Fibroblast of mammary gland (primary cell): ENCODE measurements at places on chromosomes 5 and 9.

GRCh38 chr5:43555895-43556606 lies 826 bp downstream of the PAIP1 start:
- DNase-seq, result peak; percentile 19

GRCh38 chr5:151110122-151110681 lies 29.4 kb upstream of the TNIP1 start:
- DNase-seq, result no peak

DNA sequence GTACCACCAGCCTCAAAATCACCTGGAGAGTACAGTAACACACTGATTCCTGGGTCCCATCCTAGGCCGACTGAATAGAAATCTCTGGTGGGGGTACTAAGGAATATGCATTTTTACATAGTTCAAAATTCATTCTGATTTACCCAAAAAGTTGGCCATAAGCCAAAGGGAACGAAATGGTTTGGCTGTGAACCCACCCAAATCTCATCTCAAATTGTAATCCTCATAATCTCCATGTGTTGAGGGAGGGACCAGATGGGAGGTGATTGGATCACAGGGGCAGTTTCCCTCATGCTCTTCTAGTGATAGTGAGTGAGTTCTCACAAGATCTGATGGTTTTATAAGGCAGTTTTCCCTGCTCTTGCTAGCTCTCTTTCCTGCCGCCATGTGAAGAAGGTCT lies 31.1 kb downstream of the MEGF9 start:
- no peak for DNase-seq

DNA sequence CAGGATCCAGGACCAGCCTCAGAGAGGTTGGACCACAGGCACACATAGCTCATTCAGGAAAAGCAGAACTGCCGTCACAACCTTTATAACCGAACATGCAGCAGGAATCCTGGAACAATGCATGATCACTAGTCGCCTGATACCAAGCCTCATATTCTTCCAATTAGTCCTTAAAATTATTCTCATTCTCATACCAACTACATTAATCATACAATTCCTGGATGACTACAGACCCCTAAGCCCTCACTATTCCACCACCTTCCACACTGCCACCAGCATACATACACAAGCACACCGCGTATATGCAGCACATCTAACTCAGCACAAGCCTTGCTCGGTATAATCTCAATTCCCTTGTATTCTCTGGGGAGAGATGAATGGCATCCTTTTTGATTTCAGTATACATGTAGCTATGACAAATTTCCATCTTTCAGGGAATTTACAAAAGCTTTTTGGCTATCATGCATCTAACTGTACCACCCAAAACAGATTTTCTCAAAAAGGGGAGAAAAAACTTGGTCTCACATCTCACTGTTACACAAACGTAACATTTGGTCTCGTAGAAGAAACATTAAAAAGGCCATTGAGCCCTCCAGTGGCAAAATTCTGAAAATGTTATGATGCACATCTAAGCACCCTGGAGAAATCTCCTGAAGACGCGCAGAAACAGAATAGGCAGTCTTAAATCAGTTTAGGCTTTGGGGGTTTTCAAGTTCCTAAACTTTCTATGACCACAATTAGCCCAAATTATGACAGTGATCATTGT lies 46.2 kb downstream of the MCTP1 start:
- DNase-seq, result peak; percentile 33

DNA sequence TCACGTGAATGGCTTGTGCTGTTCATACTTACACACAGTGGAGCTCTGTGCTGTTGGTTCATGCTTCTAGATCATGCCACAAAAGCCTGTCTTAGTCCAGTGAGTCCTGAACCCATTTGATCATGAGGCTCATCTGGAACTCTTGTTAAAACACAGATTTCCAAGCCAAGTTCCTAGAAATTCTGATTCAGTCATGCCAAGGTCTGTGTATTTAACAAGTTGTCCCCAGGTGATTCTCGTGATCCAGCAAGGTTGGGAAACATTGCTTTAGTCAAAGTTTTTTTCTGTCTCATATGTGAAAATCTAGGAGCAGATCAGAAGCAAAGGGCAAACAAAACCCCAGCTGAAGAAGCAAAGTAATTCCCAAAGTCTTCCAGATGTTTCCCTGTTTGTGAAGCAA lies 112.5 kb upstream of the GAS1 start:
- DNase-seq, result no peak

DNA sequence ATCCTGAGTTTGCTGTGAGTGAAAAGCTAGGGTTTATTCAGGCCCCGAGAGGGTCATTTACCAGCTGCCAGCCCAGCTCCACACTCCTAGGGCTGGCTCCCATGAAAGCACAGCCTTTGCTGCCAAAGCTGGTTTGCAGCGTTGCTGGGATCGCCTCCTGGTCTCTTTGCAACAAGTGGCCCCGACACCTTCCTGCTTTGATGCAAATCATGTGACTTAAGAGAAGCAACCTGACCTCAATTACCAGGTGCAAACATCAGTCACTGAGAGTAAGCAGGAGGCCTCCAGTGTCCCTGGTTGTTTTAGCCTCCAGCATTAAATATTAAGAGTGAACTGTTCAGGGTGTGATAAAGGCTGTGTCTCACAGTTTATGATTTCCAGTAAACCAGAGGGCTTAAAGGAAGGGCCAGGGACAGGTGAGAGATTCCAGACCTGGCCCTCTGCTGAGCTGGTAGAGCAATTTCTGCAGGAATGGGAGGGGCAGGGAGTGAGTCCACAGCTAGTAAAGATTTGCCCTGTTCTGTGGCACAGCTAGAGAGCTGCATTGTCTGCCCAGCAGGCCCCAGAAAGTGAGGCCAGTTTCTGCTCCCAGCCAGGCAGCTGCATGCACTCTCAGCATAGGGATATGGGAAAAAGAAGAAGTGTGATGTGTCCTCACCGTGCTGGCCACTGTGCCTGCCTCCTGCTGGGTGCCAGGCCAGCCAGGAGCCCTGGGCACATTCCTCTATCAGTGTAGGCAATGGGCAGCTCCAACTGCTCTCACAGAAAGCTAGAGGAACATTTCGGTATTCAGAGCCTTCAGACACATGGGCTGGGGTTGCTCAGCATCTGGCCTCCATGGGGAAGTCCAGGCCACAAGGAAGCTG lies 58.0 kb downstream of the SLC22A5 start:
- no peak for DNase-seq

GRCh38 chr9:20464242-20464641 lies 158.1 kb downstream of the MLLT3 start:
- DNase-seq, result no peak

DNA sequence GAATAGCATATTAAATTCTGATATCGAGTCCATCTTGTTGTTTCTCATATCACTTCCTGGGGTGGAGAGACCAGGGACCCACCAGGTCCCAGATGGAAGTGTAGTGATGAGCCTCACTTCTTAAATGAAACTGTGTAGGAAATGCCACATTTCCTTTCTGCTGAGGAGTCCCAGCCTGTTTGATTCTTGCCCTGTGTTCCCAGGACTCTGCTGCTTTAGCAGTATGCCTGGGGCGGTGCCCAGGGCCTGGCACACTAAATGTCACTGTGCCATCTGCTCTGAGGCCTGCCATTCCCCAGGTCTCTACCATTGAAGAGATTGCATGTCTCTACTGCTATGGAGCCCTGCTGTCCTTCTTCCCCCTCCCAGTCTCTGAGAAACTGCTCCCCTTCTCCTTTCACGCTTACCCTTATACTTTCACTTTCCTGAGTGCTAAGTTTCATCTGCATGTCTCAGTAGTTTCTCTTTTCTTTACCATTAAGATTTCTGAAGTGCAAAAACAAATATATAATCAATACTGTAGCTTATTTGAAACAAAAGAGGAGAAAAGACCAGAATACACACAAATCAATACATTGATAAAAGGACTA lies 260.4 kb downstream of the GABRB2 start:
- DNase-seq, result no peak
